H7 (cell line): ENCODE measurements at places on chromosomes 1 and 21. TPM values are rescaled to one million over a fixed set of nuclear protein-coding genes. Genes with fewer than 3 reads are reported as not detected.

The TPR gene
- 99.3 and 123 TPM in 2 replicates for total RNA-seq

The ATAD3C gene
- total RNA-seq, result 0.14 and 0.74 TPM in 2 replicates

The HPDL gene
- 87.5 and 134 TPM in 2 replicates for total RNA-seq

The FCAMR gene
- total RNA-seq, result not detected in 2 replicates

The FAM76A gene
- 14.7 and 27.1 TPM in 2 replicates for total RNA-seq

The UBXN11 gene
- total RNA-seq, result 13.4 and 14.6 TPM in 2 replicates

The ERG gene
- total RNA-seq, result 0.37 and 1.5 TPM in 2 replicates

The PPCS gene
- total RNA-seq, result 67.6 and 83.1 TPM in 2 replicates

The INTS11 gene
- 169 and 189 TPM in 2 replicates for total RNA-seq
